CD4-positive, alpha-beta T cell treated with Interleukin-17A for 1 hour (primary cell): ENCODE measurements at places on chromosomes 13 and 19.

GRCh38 chr13:72788831-72789230 lies 6.9 kb downstream of the PIBF1 start:
- no peak for DNase-seq

- peak; percentile 11 for DNase-seq
Observed at GRCh38 chr19:12703046-12703445, 6.6 kb upstream of the FBXW9 start.

GRCh38 chr19:43464134-43464775 lies 1.2 kb downstream of the LYPD3 start:
- no peak for DNase-seq

GRCh38 chr19:49489601-49490167 lies 2.3 kb downstream of the RPL13A start:
- peak; percentile 67 for DNase-seq

GRCh38 chr19:10018786-10019185 lies 5.5 kb downstream of the RDH8 start:
- DNase-seq, result no peak

GRCh38 chr13:113879494-113880360 lies 15.9 kb upstream of the GAS6 start:
- DNase-seq, result no peak

- no peak for DNase-seq
Observed at GRCh38 chr19:28727480-28728159, 485.3 kb downstream of the UQCRFS1 start.

GRCh38 chr19:55580628-55581144 lies at the start of gene ZNF579:
ZNF579 (minus strand) TSS chr19:55580848; CDS start chr19:55579639, 1,209 bp downstream.
- peak; percentile 82 for DNase-seq

GRCh38 chr13:103762523-103762922 lies 696.3 kb upstream of the SLC10A2 start:
- no peak for DNase-seq

GRCh38 chr19:10286803-10287737 lies at the start of gene ICAM4:
ICAM4 (plus strand) TSS chr19:10286955; CDS start chr19:10287013, 58 bp downstream.
- peak; percentile 39 for DNase-seq

DNA sequence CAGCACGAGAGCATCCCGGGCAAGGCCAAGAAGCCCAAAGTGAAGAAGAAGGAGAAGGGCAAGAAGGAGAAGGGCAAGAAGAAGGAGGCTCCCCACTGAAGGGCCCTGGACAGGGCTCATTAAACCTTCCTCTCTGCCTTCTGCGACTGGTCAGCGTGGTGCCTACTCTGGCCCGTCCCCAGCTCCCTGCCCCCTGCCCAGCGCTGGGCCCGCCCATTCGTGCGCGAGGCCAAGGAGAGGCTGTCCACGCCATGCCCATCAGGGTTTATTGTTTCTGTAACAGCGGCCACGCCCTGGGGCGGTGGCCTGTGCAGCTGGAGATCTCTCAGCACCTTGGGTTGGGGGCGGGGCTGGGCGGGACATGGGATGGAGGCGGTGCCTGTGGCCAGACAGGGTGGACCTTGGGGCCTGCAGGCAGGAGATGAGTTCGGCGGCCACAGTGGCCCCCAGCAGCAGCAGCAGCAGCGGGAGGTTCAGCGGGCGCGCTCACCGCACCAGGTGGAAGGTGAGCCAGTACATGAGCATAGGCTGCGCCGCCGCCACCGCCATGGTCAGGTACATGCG lies 897 bp downstream of the C19orf33 start:
- DNase-seq, result no peak

- DNase-seq, result no peak
Observed at GRCh38 chr13:45215392-45216077, 14.7 kb upstream of the KCTD4 start.

- peak; percentile 6 for DNase-seq
Observed at GRCh38 chr19:11435833-11436313, 438 bp downstream of the PRKCSH start.

- no peak for DNase-seq
Observed at GRCh38 chr13:27572234-27572901, 48.0 kb downstream of the LNX2 start.

- DNase-seq, result no peak
Observed at GRCh38 chr13:80840316-80840976, 499.5 kb upstream of the SPRY2 start.

DNA sequence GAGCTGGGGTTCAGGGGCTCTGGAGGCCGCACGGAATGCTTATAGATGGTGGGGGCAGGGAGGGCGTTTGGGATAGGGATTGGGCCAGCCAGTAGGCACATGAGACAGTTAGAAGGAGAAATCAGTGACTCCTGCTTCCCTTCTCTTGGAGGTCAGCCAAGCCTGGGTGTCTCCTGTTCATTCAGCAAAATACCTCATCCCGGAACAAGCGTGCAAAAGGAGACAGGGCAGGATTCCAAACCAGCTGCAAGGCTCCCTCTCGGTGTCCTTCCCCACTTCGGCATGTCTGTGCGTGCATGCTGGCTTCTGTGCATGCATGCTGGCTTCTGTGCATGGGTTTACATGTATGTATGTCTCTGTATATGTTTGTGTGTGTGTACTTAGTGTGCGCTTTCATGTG lies 37.3 kb upstream of the PEPD start:
- DNase-seq, result no peak

DNA sequence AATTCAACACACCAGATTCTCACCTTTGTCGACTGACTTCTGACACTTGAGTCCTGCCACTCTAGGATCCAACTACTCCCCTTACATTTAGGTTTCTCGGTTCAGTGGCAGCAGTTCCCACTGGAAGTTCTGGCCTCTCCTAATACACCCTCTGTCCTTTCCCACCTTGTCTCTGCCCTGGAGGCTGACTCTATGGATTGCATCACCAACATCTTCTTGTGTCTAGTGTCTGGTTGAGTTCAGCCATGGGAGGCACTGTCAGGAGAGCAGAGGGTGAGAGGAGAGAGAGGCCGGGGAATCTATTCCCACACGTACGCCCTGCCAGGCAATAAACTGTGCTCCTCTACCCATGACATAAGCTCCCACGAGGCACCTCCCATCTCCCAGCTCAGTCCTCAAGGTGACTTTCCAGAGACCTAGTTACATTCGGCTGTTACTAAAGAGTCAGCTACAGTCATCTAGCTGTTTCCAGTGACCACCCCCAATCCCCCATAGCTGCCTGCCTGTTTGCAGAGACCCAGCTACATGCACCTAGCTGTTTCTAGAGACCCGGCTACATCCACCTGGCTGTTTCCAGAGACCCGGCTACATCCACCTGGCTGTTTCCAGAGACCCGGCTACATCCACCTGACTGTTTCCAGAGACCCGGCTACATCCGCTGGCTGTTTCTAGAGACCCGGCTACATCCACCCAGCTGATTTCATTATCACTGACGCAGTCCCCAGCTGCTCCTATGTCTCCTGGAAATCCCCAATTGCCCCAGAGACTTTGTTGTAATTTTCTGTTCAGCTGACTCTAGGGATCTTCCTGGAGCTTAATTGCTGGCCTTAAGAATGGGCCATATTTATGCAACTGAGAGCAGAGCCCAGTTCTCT lies 8.1 kb upstream of the LILRB4 start:
- DNase-seq, result no peak

DNA sequence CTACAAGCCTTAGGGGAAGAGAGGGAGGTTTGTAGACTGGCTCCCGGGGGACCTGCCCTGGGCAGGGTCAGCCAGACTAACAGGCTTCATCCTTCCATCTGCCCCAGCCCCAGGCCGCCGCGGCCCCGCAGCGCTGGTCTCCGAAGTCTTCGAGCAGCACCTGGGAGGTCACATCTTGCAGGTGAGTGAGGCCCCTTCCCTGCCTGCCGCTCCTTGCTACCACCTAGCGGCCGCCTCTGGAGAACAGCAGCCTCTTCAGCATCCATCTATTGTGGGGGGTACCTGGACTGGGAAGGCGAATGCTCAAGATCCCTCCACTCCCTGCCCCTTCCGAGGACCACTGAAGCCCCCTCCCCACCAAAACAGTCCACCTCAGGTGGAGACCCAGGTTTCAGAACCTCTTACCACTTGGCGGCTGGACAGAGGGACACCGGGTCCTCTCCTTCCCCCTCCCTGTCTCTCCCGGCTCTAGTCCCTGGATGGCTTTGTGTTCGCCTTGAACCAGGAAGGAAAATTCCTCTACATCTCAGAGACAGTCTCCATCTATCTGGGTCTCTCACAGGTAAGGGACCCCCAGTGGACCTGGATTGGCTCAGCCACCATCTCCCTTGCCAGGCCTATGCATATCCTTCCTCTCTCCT lies 12.7 kb downstream of the NPAS1 start:
- peak; percentile 73 for DNase-seq

DNA sequence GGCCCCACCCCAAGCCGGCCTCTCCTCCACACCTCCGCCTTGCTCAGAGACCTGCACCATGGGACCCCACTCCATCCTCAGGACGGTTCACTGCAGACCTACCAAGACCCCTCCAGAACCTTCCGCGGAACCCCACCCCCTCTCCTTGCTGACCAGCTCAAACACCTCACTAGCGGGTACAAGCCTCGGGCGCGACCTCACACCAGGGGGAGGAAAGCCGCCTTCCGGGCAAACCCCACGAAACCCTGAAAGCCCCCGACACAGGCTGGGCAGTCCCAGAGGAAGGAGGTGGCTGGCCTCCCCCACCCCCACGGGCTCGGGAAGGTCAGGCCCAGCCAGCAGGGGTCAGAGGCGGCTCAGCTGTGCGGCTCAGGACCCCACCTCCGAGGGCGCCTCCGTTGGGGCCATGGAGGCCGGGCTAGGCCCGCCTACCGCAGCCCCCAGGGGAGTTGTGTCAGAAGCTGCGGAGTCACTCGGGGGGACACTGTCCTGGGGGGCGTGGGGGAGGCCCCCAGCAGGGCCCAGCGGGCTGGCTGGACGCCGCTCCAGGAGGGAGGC lies 9.8 kb downstream of the GRIN3B start:
- no peak for DNase-seq

DNA sequence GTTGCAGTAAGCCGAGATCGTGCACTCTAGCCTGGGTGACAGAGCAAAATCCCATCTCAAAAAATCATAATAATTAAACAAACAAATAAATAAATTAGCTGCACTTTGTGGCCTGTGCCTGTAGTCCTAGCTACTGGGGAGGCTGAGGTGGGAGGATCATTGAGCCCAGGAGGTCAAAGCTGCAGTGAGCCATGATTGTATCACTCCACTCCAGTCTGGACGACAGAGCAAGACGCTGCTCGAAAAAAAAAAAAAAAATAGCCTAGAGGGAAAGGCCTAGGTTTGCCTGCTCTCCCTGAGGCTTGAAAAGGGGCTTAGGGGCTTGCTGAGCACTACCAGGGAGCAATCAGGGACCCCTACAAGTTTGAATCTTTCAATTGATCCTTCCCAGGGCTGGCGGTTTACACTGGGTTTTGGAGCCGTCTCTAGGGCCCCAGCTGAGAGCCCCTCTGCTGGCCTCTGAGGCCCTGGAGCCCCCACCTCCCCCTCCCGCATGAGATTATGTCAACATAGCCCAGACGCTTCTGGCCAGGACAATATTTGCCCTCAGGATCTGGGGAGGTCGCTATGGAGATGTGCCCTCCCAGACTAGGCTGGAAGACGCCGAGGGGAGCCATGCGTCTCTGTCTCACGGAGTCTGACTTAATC lies 10.4 kb upstream of the GIPR start:
- DNase-seq, result no peak

DNA sequence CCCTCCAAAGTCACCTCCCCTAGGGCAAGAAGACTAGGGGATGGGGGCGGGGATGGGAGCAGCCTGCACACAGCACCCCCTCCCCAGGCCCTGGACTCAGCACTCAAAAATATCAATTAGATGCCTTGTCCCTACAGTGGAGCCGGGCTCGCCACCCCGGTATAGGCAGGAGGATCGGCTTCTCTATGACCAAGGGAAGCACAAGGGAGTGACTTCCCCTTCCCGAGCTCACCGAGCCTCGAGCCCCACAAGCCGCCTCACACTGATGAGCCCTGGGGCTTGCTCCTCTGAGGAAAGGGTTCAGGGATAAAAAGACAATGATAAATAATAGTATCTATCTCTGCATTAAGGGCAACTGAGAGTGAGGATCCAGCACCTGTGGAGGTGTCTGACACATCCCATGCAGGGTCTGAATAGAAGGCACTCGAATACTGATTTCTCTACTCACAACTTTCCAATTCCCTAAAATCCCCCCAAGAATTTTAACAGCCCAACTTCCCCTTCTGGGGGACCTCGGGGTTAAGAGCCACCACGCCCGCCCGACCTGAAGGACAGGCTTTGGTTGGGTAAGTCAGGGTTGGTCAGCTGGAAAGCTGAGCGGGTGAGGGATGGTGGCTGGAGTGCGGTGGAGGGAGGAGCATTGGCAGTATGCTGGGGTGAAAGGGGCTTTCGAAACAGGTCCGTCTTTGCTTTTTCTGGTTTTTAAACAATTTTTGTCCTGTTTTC lies 51.3 kb downstream of the STK24 start:
- no peak for DNase-seq

DNA sequence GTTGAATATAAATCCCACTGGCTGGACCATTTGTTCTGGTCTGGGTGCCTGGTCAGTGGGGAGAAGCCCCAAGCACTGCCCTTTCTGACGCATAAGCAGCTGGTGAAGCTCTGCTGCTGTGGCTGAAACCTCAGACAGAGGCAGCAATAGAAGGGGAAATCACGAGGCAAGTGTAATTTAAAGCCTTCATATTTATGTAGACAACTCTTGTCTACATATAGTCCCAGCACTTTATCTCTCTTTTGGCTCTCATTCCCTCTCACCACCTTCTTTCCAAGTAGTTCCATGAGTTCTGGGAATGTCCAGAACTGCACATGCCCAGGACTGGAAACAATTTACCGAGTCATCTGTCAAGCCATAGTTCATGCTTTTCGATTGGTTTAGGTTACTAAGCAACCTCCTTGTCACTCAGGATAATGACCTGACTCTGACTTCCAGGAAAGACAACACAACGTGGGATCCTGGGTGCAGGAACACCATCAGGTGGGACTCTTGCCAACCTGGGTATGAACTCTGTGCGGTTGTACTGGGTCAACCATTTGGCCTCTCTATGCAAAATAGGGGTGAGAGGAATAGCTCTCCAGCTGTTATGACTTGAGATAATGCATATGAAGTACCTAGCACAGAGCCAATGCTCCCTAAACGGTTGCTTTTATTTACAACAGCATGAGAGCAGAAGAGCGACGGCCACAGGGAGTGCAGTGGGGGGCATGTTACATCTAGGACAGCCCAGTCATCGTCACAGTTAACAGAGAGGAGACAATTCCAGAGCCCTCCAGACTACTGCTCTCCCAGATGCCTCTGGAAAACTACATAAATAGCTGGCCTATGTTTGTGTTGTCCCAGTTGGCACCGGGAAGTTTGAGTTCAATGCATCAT lies 321.9 kb downstream of the FOXO1 start:
- no peak for DNase-seq

- no peak for DNase-seq
Observed at GRCh38 chr19:31339411-31339810, 9.8 kb downstream of the TSHZ3 start.

- DNase-seq, result peak; percentile 92
Observed at GRCh38 chr19:18428787-18429674, 8.9 kb downstream of the ISYNA1 start.
